ENCODE measurements at places on chromosomes 3 and 15. TPM values are rescaled to one million over a fixed set of nuclear protein-coding genes. Genes with fewer than 3 reads are reported as not detected.

The CMSS1 gene
- total RNA-seq, result 20.5 TPM

The BLM gene
- 8.9 TPM for total RNA-seq

The UTS2B gene
- not detected for total RNA-seq

The GABRB3 gene
- 0.06 TPM for total RNA-seq

The TUSC7 gene
- not detected for total RNA-seq

The ARPP19 gene
- total RNA-seq, result 130 TPM

The CTXN2 gene
- not detected for total RNA-seq

The GOLGA6B gene
- total RNA-seq, result not detected

The XIRP1 gene
- not detected for total RNA-seq

The CCDC54 gene
- not detected for total RNA-seq

DNA sequence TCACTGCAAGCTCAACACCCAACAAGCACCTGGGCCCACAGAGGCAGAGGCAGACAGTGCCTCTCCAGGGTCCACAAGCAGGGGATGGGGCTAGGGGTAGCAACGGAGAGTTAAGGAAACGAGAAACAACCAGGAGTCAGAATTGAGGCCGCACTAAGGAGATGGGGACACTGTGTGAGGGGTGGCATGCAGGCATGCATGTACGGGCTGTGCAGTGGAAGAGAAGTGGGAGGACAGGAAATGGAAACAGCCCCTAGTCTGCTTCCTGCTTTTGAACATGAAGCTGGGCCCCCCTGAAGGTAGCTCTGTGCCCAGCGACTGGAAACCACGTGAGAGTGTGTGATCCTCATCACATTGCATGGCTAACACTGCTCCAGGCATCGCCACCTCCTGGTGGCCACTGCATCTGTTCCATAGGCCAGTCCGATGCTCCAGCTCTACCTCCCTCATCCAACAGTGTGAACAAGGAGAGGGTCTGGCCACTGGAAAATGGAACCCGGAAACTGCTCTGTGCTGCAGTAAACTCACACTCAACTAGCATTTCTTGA lies 44.0 kb downstream of the XXYLT1 start:
- DNase-seq, result no peak

DNA sequence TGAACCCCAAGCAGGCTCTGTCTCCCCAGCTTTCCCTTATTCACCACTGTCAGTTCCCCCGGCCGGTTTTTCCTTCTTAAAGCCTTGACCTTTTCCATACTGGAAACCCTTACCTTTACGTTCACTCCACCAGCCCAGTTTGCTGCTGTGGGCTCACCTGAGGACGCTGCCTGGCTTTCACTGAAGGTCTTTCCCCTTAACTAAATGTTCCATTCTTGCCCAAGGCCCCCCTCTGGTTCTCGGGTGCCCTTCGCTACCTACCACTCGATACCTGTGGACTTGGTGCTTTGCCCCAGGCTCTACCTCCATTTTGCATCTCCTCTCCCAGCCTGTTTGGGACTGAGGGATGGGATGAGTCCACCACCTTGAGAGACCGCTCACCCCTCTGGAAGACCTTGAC lies 851 bp downstream of the AP2M1 start:
- DNase-seq, result no peak

DNA sequence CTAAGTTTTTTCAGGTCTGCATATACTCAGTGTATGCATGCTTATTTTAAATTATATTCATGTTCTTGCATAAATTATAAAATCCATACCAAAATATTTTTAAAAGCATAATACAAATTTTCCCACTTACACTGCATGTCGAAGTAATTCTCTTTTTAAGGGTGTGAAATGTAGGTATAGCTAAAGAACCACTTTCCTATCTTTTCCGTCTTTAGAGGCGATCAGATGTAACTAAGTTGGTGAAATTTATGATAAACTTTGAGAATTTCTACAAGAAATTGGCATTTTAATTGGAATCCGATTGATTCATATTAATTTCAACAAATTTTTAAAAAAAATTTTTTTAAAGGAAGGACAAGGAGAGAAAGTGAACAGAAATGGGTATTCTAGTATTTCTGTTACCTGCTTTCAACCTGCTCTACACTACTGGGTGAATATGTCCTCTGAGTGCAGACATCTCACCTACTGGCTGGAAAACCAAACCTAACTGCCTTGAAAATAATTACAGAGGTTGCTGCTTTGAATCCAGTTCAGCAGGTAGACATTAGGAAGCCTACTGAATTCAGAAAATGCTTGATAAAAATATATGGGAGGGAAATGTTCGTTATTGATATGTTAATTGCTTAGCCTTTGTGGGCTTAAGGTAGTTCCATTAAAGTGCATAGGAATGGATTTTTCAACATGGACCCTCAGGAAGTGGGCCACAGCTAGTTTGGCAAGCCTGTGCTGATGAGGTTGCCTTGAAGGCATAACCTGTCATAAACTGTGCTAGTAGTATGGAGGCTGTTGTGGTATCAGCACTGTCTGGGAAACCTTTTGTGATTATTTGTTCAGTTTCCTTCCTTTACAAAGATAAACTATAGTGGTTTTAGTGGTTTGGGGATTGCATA lies 5.1 kb downstream of the TRIM71 start:
- DNase-seq, result no peak

- no peak for DNase-seq
Observed at GRCh38 chr15:92415639-92416297, 22.1 kb downstream of the ST8SIA2 start.

DNA sequence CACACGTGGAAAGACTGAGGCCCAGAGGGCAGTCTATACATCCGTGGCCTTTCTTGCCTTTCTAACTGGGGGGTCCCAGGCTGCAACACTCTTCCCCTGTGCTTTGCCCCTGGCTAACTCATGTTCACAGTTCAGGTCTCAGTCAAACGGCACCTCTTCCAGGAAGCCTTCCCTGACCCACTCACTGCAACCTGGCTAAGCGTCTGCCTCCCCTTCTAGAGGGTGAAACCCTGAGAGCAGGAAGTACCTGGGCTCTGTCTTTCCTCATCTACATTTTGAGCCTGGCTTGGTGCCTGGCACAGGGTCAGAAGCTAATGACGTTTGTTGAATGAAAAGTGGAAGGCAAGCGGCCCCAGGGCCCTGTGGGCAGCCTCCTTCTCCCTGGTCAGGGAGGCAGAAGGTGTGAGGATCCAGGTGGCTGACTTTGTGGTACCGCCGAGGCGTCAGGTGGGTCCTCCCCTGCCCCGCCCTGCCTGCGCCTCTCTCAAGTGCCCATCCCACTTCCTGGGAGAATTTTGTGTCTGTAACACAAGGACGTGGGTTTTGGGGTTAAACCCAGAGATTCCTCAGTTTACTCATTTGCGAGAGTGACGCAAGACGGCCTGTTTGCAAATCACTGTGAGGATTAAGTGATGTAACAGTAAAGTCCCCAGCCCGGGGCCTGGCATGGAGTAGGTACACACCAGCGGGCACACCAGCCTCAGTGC lies 32.1 kb downstream of the DNASE1L3 start:
- DNase-seq, result no peak

DNA sequence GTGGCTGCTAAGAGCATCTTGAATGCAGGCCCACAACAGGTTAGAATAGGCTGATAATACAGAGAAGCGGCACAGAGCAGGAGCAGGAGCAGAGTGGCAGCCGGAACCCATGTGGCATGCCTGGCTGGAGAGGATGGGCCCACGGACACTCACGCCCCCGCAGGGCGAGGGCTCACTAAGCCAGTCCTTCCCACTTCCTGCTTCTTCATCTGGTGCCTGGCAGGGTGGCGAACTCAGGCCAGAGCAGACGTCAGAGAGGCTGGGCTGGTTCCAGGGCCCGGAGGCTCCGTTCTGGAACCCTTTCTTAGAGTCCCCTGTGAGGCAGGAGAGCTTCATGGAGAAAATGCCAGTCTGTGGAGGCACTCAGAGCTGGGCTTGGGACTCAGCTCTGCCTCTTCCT lies 195.1 kb downstream of the NTRK3 start:
- DNase-seq, result no peak

DNA sequence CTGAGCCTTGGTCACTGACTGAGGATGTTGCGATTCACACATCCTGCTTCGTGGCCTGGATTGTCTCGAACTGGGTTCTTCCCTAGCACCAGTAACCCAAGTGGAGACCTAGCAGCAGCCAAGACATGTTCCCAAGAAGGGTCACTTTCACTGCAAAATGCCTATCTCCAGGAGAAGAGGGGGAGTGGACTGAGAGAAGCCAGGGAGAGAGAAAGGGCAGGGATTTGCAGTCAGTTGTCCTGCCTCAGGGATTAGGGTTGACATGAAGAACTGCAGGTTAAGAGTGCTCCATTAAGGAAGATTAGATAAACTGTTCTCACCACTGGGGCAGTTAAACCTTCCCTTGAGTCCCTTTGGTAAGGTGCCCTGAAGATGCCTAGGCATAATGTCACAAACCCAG lies 5.7 kb upstream of the CD276 start:
- no peak for DNase-seq

- no peak for DNase-seq
Observed at GRCh38 chr3:187750513-187751123, 5.3 kb upstream of the BCL6 start.

- no peak for DNase-seq
Observed at GRCh38 chr3:149388531-149389417, 11.3 kb upstream of the TM4SF1 start.

DNA sequence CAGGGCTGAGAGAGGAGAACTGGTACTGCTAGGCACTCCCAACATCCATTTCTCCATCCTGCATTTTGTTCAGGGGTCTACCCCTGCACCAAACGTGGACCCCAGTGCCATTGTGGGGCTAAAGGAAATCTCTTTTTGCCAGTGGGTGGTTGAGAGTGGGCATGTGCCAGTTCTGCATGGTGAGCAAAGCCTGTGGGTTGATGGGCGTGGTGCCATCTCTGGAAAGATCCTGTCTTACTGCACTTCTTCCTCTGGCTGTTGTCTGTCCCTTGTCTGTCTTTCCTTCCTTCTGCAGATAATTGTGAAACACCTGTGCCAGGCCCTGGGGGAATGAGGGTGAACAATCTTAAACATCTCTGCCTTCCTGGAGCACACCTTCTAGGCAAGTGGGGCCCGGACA lies 1.4 kb upstream of the RARRES1 start:
- DNase-seq, result no peak

DNA sequence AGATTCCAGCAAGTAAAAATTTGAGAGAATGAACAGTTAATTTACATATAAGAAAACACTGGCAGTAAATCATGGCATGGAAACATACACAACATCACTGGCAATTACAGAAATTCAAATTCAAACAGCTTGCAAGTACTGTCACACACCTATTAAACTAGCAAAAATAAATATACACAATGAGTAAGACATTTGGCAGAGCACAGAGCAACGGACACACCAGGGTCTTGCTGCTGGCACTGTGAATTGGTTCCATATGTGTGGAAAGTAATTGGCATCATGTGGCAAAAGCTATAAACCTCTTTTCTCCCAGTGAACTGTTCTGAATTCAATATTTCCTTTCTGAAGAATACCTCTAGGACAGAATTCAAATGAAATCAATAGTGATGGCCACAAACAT lies 78.3 kb downstream of the LRRK1 start:
- DNase-seq, result no peak

DNA sequence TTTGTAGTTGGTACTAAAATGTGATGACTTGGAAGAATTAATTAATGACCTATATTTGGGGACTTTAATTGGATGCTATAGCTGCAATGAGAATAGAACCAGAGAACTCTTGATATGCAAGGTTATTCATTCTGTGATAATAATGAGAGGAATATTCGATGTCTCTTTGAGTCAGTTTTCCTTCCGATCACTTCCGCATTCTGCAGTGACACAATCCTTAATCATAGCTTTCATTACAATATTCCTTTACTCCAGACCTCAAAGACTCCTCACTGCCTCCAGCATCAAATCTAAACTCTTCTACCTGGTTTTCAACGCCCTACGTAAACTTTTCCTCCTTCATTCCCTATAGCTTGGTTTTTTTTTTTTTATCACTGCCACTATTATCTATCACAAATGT lies 21.6 kb downstream of the B3GNT5 start:
- no peak for DNase-seq

GRCh38 chr3:112967828-112968227 lies 7.1 kb downstream of the CD200R1 start:
- no peak for DNase-seq

- no peak for DNase-seq
Observed at GRCh38 chr3:188900421-188900951, 271.3 kb upstream of the TPRG1 start.

DNA sequence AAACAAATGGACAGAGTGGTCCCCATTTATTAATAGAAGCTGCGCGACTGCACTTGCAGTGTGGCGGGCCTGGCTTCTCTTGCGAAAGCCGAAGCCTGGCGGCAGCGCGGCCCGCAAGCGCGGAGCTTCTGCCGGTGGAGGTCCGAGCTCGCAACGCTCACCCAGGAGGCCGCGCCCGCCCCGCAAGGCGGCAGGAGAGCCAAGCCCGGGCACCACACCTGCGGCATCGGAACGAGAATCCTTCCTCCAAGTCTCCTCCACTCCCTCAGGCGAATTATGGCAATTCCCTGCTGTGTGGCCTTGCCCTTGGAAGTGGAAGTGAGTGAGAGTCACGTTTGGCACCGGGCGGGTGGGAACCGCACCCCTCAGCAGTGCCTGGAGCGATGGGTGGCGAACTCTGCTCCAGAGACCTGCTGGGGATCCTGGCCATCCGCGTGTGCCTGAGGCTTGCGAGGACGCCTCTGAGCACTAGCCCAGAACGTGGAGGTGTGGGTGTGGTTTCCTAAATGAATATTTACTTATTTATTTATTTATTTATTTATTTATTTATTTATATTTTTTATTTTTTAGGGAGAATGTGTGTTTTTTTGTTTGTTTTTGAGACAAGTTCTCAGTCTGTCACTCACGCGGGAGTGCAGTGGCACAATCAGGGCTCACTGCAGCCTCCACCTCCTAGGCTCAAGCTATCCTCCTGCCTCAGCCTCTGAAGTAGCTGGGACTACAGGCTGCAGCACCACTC lies 133.7 kb upstream of the UBE2E1 start:
- DNase-seq, result no peak

DNA sequence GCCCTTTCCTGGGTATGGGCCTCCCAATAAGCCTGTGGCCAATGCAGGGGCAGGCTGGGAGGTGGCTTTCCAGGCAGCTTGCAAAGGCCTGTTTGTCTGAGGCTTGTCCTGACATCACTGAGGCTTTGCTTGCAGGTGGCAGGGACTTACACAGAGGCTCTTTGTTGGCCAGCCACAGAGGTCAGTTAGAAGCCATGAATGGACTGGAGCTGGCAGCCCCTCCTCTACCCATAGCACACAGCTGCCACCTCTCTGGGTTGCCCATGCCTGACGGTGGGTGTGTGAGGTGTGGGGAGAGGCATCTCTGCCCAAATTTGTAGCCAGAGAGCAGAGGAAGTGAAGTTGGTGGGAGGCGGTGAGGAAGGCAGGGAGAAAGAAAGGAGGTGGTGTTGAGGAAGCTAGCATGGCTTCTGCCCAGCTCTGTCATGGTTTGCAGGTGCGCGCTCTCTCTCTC lies 17.1 kb downstream of the LIMD1 start:
- DNase-seq, result no peak

DNA sequence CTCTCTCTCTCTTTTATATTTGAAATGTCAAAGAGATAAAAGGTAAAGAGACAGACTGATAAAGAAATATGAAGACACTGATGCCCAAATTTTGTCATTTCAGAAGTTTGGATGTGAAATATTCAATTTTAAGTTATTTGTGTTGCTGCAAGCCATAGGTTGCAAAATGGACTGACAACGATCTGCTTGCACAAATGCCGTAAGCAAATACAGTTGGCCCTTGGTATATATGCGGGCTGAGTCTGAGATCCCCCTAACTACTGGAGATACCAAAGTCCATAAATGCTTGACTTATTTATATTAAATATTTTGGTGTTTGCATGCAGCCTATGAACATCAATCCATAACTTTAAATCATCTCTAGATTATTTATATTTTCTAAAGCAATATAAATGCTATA lies 1459.1 kb upstream of the ALCAM start:
- DNase-seq, result no peak

GRCh38 chr3:113531826-113532697 lies at the start of gene SIDT1:
SIDT1 (plus strand) TSS chr3:113532555; CDS start chr3:113533022, 467 bp downstream.
- DNase-seq, result peak; percentile 77

All from CD4-positive, alpha-beta memory T cell (primary cell).